ENCODE measurements at places on chromosomes 12 and 14.

GRCh38 chr14:91335191-91336092, 82.2 kb downstream of the CCDC88C start:
- no peak for DNase-seq

DNA sequence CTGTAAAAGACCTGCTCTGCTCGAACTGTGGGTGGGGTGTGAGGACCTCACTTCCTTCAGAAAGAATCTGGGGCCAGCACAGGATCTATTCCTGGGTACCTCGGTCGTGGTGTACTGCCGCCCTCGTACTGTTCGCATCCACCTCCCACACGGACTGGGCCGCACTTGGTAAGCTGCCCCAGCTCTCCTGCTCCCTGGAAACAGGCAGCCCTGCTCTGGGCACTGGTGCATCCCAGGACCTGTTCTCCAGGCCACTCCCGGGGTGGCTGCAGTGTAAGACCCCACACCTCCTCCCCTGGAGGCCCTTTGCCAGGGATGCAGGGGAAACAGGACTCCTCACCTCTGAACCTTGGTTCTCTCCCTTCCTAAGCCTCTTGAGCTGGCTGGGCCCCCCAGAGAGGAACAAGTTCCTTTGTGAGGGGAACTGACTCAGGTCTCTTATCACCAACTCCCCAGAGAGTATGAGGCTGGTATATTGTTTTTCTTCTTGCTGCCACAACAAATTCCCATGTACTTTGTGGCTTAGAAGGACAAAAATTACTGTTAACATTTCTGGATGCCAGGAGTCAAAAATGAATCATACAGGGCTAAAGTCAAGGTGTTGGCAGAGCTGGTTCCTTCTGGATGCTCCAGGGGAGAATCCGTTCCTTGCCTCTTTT, 276.5 kb downstream of the NUAK1 start:
- DNase-seq = no peak

DNA sequence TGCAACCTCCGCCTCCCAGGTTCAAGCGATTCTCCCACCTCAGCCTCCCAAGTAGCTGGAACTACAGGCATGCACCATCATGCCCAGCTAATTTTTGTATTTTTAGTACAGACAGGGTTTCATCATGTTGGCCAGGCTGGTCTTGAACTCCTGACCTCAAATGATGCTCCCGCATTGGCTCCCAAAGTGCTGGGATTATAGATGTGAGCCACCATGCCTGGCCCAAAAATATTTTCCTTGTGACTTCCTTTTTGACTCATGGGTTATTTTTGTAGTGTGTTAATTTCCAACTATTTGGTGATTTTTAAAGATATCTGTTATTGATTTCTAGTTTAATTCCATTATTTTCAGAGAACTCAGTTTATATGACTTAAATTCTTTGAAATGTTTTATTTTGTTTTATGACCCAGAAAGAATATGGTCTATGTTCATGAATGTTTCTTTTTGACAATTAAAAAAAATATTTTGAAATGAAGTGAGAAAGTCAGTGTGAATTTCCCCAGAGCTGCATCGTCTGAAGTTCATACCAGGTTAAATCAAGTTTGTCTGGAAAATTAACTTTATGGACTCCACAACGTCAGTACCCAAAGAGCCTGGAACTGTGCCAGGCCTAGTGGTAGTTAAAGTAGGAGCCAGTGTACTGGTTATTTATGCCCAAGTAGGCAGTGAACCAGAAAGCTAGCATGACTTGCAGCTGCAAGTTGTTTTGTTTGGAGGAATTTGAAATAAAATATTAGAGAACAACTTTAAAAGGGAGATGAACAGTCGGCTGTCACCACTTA, 2.8 kb upstream of the CDKL1 start:
- no peak for DNase-seq

- no peak for DNase-seq
Measured at GRCh38 chr14:36901861-36902260, 240.2 kb downstream of the PAX9 start.
